ENCODE measurements at places on chromosomes 2 and 18.

DNA sequence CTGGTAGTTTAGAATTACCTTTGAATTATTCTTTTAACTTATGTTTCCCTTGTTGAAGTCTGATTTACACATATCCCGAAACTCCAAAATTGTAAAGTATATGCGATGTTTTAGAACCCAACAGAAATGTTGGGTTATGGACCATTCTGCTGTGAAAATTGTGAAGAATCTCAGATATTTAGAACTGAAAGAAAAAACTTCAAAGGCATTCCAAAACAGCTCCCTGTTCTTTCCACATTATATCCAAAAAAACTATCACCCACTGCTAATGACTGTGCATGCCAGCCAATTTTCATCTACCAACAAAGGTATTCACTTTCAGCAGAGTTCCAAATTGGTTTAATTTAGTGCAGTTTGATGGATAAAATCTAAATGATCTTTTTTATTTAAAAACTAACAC is 21.5 kb upstream of the PDE1A start:
- no peak for DNase-seq

- no peak for DNase-seq
Observed at GRCh38 chr2:45390441-45390840, 220.6 kb downstream of the SRBD1 start.

GRCh38 chr2:222257645-222258044 is 41.2 kb downstream of the PAX3 start:
- DNase-seq, result no peak

GRCh38 chr2:166351319-166351718 is 24.4 kb downstream of the SCN9A start:
- no peak for DNase-seq

Measured in NCI-H524 treated with DMSO at 0.1 percent for 48 hours (cell line).